ENCODE measurements at places on chromosomes 6 and 20. TPM values are rescaled to one million over a fixed set of nuclear protein-coding genes. Genes with fewer than 3 reads are reported as not detected.

Gene PLCB4
- 95.7 TPM for total RNA-seq

Gene CD40
- 2.4 TPM for total RNA-seq

Gene PRKN
- not detected for total RNA-seq

Gene SIRPD
- not detected for total RNA-seq

Gene COL19A1
- total RNA-seq = not detected

Gene SDCBP2
- total RNA-seq = 1.1 TPM

DNA sequence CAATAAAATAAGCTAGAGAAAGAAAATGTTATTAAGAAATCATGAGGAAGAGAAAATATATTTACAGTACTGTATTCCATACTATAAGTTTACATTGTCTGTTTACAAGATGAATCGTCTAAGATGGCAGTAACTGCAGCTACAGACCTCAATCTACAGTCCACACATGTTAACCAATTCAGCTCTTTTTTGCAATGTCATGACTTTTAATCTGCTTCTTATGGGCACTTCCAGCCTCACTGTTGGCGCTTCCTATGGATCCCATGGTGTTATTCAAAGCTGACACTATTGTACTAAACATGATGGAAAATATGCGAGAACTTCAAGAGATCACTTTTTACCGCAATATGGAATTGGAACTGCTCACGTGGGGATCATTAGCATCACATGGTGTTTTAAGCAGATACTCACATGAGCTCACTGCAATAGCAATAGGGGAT, 451.5 kb upstream of the CITED2 start:
- no peak for DNase-seq

- DNase-seq = no peak
Measured at GRCh38 chr6:73956305-73956704, 260.3 kb downstream of the CD109 start.

DNA sequence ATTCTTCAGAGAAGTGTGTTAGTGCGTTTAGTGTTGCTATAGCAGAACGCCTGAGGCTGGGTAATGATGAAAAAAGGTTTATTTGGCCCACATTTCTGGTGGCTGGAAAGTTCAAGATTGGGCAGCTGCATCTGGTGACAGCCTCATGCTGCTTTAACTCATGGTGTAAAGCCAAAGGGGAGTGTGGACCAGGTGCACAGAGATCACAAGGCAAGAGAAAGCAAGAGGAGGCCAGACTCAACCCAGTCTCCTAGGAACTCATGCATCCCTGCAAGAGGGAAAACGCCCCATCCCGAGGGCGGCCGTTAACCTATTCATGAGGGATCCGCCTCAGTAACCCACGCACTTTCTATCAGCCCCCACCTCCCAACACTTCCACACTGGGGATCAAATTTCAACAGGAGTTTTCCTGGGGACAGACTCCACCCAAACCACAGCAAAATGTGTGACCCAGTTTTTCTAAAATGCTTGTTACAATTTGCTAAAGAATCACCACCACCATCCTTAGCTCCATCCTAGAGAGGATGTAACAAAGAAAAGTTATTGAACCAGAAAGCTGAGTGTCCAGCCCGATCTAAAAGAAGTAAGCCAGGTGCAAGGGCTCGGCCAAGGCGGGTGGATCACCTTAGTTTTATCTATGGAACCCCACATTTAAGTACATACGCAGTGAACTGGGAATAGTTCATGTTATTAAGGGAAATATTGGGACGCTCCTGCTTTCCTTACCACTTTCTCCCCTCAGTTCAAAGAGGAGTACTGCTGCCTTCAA, 164.8 kb downstream of the QKI start:
- no peak for DNase-seq

DNA sequence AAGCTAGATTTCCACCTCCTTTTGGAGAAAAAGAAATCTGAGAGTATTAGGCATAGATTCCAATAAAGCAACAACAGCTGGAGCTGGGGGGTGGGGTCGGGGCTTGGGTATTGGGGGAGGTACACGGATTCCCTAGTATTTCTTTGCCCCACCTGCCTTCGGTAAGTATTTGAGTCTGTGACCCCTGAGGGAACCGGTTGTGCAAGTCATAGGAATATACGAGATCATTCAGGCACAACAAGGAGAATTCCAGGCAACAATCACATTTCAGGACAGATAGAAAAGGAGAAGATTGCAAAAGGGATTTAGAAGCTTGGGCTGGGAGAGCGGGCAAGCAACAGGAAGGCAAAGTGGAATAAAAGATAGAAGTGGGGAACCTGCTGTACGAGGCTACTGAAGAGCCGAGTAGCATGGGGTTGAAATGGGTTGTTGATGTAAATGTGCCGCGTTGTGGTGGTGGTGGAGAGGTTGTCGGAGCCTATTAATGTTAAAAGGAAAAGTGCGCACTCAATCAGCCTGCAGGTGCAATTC, 148.9 kb downstream of the BCAS1 start:
- no peak for DNase-seq

DNA sequence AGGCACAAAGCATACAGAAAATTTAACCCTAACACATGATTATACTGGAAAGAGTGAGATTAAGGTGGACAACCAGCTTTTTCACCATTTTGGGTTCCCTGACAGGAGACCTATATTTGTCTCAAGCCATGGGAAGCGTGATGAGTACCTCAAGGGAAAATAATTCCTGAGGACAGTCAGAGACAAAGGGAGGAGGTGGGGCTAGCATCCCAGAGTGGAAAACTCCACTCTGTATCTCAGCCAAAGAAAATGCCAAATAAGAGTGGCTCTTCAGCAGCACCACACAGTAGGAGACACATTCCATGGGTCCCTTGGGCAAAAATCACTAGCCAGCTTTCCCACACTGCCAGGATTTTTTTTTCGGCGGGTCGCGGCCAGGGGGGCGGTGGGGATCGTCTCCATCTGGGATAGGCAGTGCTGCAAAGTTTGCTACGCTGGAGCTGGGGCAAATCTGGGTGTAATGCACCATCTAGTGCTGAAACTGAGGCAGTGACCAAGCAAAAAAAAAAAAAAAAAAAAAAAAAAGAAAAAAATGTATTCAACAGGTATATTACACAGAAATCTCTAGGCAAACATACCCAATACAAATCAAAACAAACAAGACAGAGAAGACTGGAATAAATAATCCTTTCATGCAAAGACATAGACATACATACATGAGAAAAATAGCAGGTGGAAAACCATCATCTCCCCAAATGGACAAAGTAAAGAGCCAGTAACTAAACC, 77.3 kb upstream of the SLC35F1 start:
- DNase-seq = peak; percentile 35

DNA sequence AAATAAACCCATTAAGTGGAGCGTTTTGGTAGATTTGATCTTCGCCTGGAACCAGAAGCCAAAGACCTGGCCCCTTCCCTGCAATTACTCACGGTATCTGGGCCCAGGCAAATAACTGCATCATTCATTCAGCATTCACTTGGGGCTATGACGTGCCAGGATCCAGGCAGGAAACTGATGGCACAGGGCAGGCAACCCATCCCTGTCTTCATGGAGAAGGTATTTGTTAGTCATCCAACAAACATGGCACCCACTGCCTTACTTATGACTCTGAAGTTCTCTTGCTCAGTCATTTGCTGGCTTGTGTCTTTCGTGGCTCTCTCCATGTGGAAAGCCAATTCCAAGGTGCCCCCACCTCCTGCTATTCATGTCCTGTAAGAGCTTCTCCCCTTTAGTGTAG, 232.4 kb downstream of the BMP7 start:
- peak; percentile 3 for DNase-seq

DNA sequence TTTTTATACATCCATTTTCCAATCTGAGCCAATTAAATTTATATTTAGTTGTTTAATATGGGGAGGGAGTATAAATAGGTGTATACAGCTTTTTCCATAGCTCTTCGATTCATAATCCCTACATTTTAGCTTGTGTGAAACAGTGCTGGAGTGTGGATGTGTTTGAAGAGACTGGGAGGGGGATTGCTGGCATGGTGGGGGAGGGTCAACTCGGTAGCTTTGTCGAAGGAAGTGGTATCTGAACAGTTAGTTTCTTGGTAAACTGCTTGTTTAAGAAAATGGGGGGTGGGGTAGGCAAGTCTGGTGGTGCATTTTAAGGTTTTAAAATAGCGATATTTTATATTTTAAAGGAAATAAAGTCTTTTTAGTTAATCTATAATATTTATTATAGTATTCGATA, 1.4 kb upstream of the LIN28B start:
- no peak for DNase-seq

All from HFFc6 (cell line).